NCI-H2171 (cell line): ENCODE measurements at places on chromosomes 5 and 9.

DNA sequence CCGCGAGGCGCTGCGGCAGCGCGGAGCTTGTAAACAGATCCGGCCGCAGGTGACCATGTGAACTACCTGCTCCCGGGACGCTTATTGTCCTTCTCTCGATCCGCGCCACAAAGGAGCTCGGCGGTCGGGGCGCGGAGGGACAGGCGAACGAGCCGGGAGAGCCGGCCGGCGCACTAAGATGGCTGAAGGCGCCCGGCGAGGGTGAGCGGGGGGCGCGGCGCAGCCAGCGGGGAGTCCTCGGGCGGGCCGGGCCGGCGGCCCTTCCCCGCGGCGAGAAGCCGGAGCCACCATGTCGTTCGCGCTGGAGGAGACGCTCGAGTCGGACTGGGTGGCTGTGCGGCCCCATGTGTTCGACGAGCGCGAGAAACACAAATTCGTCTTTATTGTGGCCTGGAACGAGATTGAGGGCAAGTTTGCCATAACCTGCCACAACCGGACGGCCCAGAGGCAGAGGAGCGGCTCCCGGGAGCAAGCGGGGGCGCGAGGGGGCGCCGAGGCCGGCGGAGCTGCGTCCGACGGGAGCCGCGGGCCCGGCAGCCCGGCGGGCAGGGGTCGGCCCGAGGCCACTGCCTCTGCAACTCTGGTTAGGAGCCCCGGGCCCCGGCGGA, 535 bp downstream of the JMY start:
- no peak for DNase-seq

DNA sequence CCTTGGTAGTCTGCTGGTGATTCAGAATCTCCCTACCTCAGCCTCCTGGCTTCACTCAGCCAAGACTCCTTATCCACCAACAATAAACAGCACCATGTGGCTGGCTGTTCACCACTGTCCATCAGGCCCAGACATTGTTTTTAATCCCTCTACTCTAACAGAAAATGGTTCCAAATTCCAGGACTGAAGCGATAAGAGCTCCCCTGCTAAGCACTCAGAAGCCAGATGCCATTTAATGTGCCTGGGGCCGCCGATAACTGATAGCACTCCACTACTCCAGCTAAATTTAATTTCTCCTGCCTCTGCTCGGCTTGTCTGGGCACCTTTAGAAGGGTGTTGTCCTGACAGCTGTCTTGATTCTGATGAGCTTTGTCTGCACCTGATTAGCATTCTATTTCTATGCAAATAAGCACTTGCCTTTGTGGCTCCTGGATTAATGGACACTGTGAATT, 47.1 kb downstream of the ZNF622 start:
- DNase-seq: peak; percentile 13

GRCh38 chr9:33136721-33137670, 30.1 kb downstream of the B4GALT1 start:
- DNase-seq: no peak

GRCh38 chr5:68681929-68682328, 411.9 kb upstream of the SLC30A5 start:
- no peak for DNase-seq

GRCh38 chr5:43000111-43000840, 39.8 kb downstream of the ANXA2R start:
- no peak for DNase-seq

- DNase-seq: no peak
These were observed 6.4 kb upstream of the ACOT12 start for GRCh38 chr5:81400375-81400774.

DNA sequence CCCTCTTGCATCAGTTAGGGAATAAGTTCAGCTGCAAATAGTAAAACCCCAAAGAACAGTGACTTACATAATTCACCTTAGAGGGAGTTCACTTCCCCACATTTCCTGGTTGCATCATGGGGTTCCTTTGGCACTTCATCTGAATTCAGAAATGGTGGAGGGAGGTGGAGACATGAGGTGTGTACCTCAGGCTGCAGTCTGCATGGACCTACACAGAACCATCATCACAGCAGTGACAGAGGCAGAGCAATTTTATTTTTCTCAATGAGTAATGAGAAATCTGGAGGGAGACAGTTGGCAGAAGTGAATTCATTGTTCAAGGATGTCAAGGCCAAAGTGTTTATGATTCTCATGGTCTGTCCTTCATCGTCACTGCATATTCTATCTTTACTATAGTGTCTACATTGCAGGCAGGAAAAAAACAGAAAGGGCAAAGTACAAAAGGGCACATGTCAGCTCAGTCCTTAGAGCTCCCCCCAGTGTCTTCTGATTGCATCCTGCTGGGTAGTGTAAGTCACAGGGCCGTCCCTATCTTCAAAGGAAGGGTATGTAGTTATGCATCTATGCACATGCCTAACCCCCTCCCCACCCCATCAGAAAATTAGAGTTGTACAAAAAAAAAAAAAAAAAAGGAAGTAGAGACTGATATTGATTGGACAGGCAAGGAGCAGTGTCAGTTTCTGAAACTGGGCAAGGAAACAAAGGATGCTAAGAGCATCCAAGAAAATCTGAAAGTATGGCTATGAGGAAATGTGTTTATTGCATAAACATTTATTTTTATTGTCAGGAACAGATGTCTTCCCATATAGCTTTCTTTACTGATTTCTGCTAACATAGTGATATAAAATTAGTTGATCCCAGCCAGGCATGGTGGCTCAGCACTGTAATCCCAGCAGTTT, 132.7 kb upstream of the APC start:
- no peak for DNase-seq

DNA sequence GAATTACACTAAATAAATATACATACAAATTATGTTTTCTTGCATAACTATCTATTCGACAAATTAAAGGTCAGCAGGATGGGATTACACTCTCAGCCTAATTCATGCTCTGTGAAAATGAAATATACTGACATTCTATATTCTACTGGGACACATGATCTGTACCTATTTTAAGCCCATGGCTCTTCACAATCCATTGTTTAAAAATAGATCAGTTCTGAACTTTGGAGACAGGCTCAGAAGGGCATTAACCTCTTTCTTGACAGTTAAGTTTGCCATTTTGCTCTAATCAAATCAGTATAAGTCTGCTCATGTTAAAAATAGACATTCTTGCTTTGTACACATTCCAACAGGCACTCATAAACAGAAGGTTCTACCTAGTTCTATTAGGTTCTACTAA, 361.2 kb downstream of the HCN1 start:
- no peak for DNase-seq
